Activated naive CD4-positive, alpha-beta T cell treated with anti-CD3 and anti-CD28 coated beads, Interleukin-2, amount 10 ng/mL, durations not matched to agents 5 hours and 36 hours (primary cell): ENCODE measurements at places on chromosomes 7 and 10. TPM values are rescaled to one million over a fixed set of nuclear protein-coding genes. Genes with fewer than 3 reads are reported as not detected.

STYXL1 gene
- 28.7 TPM for total RNA-seq

NPSR1 gene
- not detected for total RNA-seq

PPP1R3C gene
- total RNA-seq, result not detected

ZNF800 gene
- 40.2 TPM for total RNA-seq

NODAL gene
- total RNA-seq, result 0.15 TPM

NEUROD6 gene
- not detected for total RNA-seq

CCDC3 gene
- 0.07 TPM for total RNA-seq

SPDYE16 gene
- total RNA-seq, result 0.36 TPM

FAM237B gene
- not detected for total RNA-seq

OPN1SW gene
- not detected for total RNA-seq

ATOH7 gene
- total RNA-seq, result not detected

FKBP6 gene
- total RNA-seq, result not detected
